CD4-positive, alpha-beta T cell treated with Interleukin-4 for 1 hour (primary cell): ENCODE measurements at places on chromosomes 5 and 9.

GRCh38 chr5:172612771-172613170 lies 28.3 kb upstream of the NEURL1B start:
- no peak for DNase-seq

GRCh38 chr5:61229416-61229815 lies 67.1 kb upstream of the SMIM15 start:
- DNase-seq = no peak

DNA sequence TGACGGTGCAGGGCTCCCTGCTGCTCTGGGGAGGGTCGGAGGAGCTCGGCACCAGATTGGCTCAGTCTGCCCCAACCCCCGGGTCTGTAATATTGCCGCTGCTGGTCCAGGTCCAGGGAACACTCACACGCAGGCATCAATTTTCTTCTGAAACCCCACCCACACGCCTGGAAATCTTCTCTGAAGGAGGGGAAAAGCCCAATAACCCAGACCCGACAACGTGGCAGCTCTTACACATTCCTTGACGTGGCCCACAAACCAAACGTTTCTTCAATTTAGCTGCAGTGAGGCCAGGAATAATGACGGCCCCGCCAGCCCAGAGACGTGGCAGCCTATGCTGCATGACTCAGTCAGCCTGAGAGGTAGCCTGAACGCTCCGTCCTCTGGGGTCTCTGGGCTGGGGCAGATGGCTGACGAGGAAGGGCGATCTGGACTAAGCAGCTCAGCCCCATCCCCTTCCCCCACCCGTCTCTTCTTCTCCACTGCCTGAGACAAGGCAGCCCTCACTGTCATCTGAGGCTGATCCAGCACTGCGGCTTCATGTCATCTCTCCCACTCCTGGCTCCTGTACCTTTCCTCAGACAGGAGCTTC lies 9.9 kb upstream of the SPARC start:
- DNase-seq = no peak

DNA sequence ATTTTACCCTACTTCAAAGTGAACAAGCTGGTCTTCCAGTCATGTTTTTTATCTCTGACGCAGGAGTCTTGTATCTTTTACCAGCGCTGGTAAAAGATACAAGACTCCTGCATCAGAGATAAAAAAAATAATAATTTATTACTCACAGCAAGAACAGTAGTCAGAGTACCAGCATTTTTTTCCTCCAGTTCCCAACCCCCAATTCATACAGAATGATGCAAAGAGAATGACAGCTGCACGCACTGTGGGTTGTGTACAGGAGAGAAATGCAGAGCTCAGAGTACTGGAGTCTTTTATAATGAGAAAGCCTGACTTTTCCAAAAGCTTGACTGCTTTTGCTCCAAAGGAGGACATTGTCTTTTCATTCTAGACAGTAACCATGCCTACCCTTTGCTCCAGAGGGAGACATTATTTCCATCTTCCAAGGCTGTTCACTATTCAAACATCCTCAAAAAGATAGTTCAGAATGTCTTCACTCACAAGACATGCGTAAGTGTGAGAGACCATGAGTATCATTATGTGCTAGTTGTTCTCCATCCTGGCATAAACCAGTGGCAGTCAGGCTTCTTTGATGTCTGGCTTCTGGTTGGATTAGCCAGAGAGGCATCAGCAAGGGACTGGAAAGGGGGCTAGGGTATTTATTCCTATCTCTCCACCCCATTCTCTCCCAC lies 14.3 kb upstream of the RANBP6 start:
- DNase-seq = no peak

- no peak for DNase-seq
Measured at GRCh38 chr9:136133191-136133958, 14.7 kb upstream of the TMEM250 start.

DNA sequence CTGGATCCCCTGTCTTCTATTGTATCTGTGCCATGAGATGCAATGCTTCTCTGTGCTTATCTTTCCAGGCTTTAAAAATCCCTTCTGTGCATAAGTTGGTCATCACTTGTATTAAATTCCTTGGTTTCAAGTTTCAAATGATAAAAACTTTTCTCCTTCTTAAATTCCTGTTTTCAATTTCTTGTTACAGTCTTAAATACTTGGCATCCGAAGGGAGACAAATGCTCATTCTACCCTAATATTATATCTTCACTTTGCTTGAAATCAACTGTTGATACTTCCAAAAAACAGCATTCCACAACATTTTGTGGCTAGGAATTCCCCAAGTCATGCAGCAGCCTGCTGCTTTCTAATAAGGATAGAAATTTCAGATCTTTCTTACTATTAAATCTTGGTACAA lies 413.2 kb upstream of the ACTBL2 start:
- DNase-seq = no peak

DNA sequence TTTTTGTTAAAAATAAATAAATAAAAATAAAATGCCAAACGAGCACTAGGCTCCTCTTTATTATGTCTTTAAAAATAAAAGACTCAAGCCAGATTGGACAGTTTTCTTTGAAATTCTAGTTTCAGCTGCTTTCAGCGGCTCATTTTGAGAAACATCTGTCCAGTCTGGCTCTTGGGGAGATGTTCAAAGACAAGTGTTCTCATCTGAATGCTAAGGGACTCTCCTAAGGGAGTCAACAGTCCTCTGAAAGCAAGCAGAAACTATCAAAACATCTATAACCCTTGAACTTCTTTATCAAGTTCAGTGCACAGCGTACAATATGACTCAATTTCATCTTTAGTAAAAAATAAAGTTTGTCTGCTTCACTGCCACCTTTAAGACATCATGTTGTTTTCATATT lies 886.2 kb upstream of the DMAC1 start:
- no peak for DNase-seq

DNA sequence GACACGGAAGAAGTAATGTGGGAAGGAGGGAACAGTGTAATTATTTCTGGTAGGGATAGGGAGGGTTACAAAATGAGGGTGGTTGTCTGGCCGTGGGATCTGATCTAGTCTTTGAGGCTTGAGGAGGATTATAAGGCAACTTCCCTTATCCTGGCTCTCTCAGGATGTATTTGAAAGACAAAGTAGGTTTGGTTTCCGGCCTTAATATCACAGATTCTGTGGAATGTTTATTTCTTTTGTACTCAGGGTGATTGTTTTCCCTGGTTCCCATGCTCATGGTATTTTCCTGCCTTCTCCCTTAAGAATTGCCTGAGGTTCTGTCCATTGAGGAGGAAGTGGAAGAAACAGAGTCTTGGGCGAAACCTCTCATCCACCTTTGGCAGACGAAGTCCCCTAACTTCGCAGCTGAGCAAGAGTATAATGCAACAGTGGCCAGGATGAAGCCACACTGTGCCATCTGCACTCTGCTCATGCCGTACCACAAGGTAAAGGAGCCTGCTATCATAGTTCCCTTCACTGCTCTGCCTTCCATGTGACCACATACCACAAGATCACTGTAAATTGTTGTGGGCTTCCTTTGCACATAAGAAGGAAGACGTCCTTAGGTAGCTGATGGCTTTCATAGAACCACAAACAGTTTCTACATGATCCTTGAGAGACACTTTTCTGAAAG lies 253.8 kb downstream of the KDM4C start:
- no peak for DNase-seq

DNA sequence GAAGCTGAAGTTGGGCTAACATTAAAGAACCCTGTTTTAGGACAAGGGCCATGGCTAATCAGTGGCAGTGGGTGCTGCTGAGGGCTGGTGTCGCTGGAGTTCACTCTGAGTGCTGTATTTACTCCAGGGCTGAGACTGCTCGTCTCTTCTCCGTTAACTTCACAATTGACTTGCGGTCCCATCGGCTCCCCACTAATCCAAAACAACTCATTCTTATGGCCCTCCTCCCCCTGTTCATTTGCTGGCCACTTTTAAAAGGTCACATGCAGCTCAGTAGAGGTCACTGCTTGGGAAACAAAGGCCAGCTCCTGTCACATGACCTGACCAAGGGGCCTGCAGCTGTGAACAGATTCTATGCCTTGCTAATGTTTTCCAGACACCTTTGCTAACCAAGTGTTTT lies 38.4 kb downstream of the PTCH1 start:
- no peak for DNase-seq

DNA sequence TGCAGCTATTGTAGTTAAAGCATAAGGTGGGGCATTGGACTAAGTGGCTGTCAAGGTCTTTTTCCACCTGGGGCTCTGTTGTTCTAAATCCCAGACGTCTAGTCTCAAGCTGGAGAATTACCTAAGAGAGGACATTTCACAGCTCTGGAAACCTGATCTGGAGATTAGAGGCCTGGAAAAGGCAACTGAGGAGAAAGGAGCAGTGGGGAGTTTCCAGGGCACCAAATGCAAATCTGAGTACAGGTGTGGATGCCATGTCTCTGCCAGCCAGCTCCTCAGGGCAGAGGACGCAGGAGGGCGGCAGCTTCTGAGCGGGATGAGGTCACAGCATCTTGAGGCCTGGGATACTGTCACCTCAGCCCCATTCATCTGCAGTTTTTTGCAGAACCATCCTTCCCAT lies 65.2 kb downstream of the PPARGC1B start:
- DNase-seq = no peak

DNA sequence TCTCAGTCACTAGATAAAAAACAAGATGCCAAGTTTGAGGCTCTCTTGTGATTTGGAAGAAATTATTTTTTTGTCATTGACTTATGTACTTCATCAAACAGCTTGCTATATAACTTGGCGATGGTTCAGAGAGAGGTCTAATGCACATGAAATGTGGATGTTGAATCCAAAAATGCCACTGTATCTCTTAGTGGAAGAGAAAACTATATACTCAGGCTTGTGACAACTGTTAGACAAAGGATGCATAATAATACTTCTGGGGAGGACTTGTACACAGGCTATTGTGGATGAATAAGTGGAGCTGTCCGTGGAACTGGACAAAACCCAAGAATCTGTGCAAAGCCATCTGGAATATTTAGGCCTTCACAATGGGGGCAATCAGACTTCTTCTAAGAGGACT lies 162.9 kb upstream of the NMUR2 start:
- DNase-seq = no peak

DNA sequence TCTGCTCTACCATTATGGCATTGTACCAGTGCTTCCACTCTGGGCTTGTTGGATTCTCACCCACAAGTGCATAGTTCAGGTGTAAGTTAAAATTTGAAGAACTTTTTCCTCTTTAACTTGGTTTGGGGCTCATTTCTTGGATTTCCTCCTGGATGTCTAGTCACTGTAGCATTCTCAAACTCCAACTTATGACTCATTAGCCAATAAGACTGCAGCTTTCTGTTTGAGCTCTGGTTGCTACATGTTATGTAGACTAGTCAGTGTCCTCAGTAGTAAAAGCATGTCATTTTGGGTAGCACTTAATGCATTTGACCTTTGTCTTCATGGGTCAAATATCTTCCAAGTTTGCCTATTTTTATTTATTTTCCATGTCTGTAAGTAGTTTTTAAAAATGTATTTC lies 790.8 kb downstream of the BRINP1 start:
- no peak for DNase-seq

GRCh38 chr5:152102057-152102456 lies 177.4 kb upstream of the GLRA1 start:
- no peak for DNase-seq

DNA sequence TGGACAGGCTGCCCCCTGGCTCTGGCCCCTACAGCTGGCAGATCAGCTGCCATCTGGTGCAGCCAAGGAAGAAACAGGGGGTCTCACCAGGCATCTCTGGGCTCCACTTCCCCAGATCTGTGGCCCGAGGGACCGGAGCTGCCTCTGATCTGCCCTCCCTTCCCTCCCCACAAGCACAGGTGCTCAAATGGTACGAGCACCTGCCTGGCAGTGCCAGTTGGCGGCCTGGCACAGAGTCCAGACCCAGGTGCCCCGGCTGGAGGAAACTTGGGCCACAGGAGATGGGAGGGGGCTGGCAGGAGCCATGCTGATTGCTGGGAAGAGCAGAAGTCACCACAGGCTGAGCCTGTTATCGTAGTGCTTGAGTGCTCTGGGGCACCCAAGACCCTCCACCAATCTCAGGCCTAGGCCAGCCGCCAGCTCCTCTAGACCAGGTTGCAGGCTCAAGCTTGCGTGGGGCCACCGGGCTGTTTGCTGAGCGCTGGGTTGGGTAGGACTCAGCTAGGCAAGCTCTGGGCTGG lies 5.0 kb upstream of the CAMK2A start:
- DNase-seq = no peak

GRCh38 chr9:136769710-136770191 lies 5.4 kb upstream of the LCN15 start:
- DNase-seq = peak; percentile 52

DNA sequence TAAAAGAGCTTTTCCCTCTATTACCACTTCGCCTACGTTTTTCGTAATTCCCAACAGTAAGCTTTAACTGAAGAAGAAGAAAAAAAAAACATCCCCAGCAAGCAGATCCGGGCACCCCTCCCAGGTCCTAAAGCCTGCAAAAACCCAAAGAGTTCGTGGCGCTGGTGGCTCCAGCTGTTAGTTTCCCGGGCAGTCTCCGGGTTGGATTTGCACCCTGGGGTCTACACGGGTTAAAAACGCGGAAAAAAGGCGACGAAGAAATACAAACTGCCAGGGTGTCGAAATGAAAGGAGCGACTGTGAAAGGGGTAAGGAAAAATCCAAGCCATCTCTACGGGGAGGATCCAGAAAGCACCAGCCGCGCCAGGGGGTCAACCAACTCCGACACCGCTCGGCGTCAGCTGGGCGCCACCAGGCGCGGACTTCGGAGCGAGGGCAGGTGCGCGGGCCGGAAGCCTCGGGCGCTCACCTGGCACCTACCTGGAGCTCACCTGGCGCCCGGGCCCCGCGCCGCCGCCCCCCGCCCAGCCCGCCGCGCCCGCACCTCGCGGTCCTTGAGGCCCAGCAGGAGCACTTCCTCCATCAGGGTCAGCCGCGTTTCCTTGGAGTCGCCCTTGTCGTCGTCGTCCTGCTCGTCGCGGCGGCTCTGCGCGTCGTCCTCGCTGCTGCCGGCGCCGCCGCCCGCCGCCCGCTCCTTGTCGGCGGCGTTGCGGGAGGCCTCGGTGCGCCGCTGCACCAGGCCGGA lies 680 bp downstream of the GOLPH3 start:
- DNase-seq = peak; percentile 45

GRCh38 chr5:97418462-97418861 lies 235.4 kb upstream of the RIOK2 start:
- no peak for DNase-seq

- no peak for DNase-seq
Measured at GRCh38 chr5:57841676-57842363, 359.2 kb upstream of the ACTBL2 start.

- no peak for DNase-seq
Measured at GRCh38 chr9:99075246-99075912, 29.5 kb upstream of the TGFBR1 start.

DNA sequence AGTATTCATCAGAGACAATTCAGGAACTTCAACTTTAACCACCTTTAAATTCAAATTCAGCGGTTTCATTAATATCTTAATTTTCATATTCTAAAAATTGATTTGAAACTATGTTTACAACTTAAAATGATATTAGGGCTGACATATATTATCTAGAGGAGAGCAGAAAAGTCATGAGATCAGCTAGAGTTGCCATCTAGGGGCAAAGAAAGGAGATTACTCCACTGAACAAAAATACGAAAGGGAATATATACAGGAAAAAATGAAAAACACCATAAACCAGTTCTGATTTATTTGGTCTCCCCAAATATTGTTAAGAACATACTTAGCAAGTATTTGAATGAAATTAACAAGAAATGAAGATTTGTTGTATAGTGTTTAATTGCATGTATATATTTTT lies 946.3 kb downstream of the DTWD2 start:
- no peak for DNase-seq

- no peak for DNase-seq
Measured at GRCh38 chr9:123291736-123292135, 23.4 kb upstream of the STRBP start.
